Stimulated activated CD4-positive, alpha-beta T cell treated with anti-CD3 and anti-CD28 coated beads, TNF-alpha, amount 100 ng/mL, for 1 hour (primary cell): ENCODE measurements at places on chromosomes 7 and 10.

DNA sequence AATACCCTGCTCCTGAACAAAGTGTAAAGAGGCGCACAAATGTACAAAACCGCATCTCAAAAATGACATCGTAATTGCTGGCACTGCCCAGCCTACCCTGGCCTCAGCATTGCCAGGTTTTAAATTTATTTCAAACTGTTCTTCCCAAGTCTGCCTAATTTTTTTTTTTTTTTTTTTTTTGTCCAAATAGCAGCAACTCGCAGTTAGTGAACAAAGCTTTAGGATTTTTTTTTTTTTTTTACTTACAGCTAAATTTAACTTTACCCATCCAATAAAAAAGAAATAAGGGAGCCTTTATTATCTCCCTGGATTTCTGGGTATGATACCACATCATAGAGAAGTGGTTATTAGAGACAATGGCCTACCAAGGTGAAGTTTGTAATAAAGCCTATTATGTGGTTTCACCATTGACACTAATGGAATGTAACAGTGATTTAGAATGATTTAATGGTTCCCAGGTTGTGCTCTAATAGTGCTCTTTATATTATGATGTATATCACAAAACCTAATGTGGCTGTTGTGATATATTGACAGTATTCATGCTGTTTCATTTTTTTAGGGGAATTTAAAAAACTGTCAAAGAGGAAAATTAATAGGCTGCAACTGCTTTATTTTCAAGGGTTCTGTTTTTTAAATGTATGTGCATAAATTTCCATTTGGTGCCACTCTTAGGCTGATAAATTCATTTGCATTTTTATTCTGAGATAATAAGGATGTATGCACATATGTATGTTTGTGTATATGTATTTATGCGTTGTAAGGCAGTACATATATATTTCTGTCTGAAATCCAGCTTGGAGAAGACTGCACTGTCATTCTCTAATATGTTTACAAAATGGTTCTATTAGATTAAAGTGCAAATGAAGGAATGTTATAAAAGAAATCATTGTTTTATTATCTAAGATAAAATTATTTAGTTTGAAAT is 309.0 kb downstream of the TFEC start:
- no peak for DNase-seq

DNA sequence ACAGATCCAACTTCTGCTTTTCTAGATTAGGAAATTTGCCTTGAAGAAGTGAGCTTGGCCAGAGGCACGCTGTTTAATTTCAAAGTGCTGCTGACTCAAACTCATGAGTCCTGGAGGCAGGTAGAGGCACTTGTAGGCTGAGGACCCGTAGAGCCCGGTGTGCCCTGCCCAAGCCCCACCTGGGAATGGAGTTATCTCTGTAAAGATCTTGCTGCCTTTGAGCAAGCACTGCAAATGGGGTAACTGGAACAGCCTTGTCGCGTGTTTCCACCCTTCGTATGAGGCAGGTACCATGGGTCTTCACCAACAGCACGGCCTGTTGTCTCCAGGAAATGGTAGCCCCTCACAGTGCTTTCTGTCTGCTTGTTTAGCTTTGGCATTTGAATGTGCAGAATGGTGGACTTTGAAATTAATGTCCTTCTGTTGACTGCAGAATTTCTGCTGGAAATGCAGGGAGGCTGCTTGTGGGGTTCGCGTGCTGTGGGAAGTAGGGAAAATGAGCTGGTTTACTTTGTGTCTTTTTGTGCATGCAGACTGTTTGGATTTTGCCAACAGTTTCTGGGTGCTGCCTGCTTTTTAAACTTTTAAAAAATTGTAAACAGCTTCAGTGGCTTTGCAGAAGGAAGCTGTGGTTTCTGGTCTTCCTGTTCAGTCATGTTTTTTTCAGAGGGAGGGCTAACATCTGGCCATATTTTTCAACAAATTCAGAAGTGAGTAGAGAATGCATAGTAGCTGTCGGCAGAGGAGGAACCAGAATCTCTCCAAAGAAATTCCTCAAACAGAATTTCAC is 27.2 kb downstream of the CCM2 start:
- no peak for DNase-seq

- DNase-seq: no peak
These were observed 83.4 kb downstream of the ZRANB1 start for GRCh38 chr10:125025341-125025740.

DNA sequence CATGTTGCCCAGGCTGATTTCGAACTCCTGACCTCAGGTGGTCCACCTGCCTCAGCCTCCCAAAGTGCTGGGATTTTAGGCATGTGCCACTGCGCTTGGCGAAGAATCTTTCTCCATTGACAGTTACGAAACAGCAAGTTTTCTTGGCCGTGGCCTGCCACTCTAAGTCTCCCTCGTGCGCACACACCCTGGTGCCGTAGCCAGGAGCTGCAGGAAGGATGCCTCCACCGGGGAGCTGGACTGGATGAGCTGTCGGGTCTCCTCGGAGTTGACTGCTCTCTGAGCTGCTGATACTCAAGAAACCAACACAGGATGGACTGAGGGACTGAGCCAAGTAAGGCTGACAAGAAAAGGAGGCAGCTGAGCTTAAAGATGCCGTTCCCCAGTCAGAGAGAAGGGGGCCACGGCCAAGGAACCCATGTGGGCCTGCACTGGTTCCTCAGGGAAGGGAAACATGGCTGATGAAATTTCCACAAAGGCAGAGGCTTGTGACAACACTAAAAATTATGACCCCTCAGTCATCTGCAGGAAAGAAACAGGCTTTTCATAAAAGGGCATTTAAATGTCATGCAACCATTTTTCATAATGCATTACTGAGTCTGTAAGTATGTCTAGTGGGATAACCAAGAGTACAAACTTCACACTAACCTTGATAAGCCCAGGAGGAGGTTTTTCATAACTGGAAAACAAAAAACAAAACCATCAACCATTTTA is 27.7 kb upstream of the FKBP9 start:
- DNase-seq: no peak

GRCh38 chr10:58570979-58571378 is 58.3 kb downstream of the BICC1 start:
- no peak for DNase-seq

- no peak for DNase-seq
These were observed 645.9 kb downstream of the ARL4A start for GRCh38 chr7:13333371-13333770.

DNA sequence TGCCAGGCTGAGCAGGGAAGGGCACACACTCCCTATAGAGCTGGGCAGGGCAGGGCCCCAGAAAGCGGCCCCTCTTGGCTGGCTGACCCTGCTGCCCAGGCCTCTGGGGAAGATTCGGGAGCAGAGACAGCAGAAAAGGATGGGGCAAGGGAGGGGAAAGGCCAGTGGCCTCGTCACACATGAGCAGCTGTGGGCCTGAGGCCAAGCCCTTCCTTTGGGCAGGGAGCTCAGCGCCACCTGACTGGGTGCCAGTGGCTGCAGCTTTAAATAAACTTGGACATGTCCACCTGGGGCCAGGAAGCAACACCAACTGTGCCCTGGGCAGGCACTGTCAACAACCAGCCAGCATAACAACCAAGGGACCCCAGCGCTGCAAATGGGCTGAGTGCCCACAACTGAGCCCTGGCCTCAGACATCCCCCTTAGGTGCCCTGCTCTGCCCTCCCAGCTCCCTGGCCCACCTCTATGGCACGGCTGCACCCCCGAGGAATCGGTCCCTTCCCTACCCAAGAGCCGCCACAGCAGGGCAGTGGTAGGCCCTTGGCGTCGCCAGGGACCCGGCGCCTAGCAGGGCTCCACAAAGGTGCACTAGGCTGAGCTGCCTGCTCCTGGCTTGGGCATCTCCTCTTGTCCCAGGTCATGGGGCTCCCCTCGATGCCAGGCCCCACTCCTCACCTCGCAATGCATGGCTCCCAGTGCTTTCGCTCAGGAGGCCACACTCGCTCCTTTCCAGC is 2.6 kb downstream of the CAMK2B start:
- DNase-seq: no peak

DNA sequence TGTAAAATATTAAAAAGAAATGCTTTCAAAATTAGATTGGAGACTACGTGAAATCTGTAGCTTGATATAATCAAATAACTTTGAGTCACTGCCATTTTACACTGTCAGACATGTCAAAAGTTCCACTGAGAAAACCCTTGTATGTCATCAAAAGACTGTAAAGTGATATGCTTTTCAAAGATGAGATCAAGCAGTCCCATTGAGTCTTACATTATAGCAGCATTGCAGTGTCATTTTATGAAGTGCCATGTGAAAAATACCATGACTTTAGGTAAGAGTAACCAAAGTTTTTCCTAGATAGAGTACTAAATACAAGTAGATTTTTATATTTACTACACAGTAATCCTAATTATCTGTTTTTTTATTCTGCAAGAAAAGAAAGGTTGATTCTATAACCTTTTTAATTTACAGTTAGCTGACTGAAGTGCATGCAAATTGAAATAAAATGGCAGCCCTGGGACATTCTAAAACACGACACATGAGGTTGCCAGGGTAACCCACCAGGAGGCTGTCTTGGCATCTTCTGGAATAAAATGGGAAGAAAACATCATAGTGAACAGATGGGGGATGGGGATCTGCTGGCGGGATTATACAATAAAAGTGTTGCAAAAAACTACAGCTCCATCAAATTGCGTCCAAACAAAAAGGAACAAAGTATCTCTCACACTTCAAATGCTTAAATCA is 91.3 kb upstream of the TMEM106B start:
- no peak for DNase-seq

DNA sequence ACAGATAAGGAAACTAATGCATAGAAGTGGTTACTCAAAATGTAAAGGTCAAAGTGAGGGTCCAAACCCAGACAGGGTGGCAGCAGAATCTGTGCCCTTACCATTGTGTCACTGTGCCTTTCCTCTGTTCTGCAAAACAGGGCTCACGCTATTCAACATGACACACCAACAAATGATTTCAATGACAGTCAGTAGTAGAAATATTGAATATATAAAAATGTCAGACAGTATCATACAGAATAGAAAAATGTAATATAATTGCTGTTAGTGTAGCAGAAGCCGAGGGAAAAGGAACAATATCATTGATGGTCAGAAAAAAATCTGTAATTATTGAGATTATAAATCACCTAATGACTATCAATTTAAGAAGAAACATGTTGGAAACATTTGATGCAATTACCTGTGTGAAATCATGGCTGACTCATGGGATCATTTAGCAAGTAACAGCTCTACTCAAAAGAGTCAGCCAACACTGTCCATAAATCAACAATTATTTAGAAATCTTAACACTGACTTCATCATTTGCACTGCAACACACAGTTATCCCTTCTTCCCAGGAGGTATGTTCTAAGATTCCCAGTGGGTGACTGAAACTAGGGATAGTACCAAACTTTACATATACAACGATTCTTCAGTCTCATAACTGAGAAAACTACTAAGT is 198.7 kb downstream of the DGKI start:
- DNase-seq: no peak

GRCh38 chr7:120990468-120991118 is 2.1 kb downstream of the CPED1 start:
- no peak for DNase-seq

GRCh38 chr10:131231965-131232541 is 79.5 kb downstream of the TCERG1L start:
- DNase-seq: no peak

GRCh38 chr7:102230593-102230992 is 56.1 kb upstream of the SH2B2 start:
- DNase-seq: no peak

DNA sequence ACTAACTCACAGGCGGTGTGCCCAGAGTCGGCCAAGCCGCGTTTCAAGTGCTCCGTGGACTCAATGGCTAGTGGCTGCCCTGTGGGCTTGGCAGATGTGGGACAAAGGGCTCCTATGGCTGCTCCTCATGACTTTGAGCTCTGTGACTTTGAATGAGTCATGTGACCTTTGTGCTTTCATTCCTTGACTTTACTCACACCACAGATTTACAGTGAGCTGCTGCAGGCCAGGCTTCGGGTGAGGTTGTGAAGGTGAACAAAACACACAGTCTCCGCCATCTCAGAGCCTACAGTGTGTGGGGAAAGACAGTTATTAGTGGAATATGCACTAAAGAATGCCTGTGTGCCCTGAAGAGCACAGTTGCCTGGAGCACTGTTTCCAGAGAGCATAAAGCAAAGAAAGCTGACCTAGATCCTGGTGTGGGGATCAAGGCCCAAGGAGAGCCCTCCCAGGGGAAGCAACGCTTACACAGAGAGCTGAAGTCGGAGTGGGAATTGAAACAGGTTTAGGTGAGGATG is 29.7 kb upstream of the PLEKHA1 start:
- DNase-seq: no peak

- DNase-seq: no peak
These were observed 291.3 kb downstream of the PTEN start for GRCh38 chr10:88154596-88155250.

DNA sequence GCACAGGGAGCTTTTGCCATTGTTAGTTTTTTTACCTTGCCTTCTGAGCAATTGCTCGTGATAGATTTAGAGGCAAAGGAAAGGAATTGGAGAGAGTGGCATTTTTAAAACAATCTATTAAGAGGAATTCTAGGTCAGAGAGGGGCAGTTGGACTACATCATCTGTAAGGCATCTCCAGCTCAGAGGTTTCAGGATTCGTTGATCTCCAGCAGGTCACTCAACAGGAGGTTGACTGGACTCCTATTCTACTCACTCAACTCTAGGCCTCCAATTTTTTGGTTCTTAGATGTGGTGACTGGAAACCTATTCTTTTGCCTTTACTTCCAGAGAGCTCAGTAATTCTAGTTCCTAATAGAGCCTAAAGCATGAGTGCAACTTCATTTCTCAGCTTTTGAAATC is 42.8 kb downstream of the TBXAS1 start:
- no peak for DNase-seq

DNA sequence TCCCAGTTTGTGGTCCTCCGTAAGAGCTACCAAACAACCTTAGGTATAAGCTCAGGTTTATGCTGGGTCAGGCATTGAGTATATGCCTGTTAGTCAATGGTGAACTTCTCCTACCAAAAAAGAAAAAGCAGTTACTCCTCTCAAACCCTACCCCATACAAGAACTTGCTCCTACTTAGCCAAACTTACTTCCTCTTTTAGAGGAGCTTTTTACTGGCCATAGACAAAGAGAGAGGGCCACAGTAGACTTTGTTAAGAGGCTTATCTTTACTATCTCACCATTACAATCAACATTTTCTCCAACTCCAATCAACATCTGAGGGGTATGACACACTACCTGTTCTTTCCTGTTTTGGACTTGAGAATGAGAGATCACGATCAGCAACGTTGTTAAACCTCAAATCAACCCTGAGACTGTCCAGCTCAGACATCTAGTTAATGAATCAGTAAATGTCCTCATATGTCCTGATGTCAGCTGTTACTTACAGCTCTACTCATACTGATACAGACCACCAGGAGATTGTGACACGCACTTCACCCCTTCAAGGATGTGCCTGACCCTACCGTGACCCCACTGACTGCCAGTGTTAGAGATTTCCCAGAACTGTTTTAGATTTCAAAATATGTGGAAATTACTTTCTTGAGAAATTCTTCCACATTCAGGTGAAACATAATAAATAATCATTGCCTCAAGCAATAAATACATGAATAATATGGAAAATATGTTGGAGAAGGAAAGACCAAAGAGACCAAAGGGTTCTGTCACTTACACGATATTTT is 18.4 kb upstream of the CCDC71L start:
- no peak for DNase-seq
